ENCODE measurements at places on chromosomes 12 and 14.

GRCh38 chr12:101951002-101951670 lies 73.8 kb downstream of the DRAM1 start:
- DNase-seq: no peak

GRCh38 chr14:100994756-100995330 lies 91.3 kb upstream of the RTL1 start:
- DNase-seq: peak; percentile 37

GRCh38 chr12:58883576-58884334 lies 36.5 kb downstream of the LRIG3 start:
- DNase-seq: no peak

GRCh38 chr12:115166698-115167315 lies 482.8 kb upstream of the TBX3 start:
- peak; percentile 50 for DNase-seq

DNA sequence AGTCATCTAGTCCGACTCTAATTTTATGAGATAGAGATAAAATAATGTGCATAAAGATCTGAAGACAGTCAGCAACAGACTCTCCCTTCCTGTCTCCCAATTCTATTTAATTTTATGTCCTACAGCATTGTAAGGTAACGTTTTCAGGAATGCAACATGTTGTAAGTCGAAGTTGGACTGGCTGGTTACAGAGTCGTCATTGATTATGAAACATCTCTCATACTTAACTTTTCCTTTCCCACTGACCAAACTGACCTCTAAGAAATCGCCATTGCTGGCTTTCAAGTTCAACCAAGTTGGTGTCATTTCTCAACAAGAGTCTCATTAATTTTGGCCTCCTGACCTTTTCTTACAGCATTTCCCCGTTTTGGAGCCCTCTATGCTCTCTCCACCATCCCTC lies 4.9 kb upstream of the RIC8B start:
- no peak for DNase-seq

GRCh38 chr12:70241845-70242244 lies 1.4 kb upstream of the CNOT2 start:
- DNase-seq: no peak

GRCh38 chr14:44613061-44613712 lies 106.1 kb upstream of the FSCB start:
- no peak for DNase-seq

GRCh38 chr12:104258476-104259067 lies 43.0 kb downstream of the TXNRD1 start:
- peak; percentile 40 for DNase-seq

- peak; percentile 60 for DNase-seq
These were observed 6.9 kb downstream of the PHETA1 start for GRCh38 chr12:111361717-111362576.

- no peak for DNase-seq
These were observed 41.8 kb upstream of the CLMN start for GRCh38 chr14:95361373-95362137.

DNA sequence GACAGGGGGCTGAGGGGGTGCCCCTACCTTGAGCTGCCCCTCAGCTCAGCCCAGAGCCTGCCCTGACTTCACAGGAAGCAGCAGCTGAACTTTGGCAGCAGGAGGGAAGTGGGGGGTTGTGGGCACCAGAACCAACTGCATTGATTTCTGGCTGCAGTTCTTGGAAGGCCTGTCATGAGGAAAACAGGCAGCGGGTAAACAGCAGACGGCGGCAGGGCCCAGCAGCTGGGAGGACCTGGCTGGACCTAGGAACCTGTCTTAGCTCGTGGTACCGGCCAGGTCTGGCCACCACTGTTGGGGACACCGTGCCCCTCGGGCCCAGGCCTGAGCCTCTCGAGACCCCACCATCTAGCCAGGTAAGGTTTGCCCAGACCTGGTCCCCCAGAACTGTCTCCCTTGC lies 154.2 kb upstream of the MYL2 start:
- DNase-seq: no peak

- DNase-seq: peak; percentile 60
These were observed 87.8 kb upstream of the NCOR2 start for GRCh38 chr12:124655048-124655697.

GRCh38 chr12:61525331-61525730 lies 734.9 kb upstream of the USP15 start:
- no peak for DNase-seq

GRCh38 chr12:6532927-6533652 lies 1.2 kb upstream of the GAPDH start:
- DNase-seq: peak; percentile 94

DNA sequence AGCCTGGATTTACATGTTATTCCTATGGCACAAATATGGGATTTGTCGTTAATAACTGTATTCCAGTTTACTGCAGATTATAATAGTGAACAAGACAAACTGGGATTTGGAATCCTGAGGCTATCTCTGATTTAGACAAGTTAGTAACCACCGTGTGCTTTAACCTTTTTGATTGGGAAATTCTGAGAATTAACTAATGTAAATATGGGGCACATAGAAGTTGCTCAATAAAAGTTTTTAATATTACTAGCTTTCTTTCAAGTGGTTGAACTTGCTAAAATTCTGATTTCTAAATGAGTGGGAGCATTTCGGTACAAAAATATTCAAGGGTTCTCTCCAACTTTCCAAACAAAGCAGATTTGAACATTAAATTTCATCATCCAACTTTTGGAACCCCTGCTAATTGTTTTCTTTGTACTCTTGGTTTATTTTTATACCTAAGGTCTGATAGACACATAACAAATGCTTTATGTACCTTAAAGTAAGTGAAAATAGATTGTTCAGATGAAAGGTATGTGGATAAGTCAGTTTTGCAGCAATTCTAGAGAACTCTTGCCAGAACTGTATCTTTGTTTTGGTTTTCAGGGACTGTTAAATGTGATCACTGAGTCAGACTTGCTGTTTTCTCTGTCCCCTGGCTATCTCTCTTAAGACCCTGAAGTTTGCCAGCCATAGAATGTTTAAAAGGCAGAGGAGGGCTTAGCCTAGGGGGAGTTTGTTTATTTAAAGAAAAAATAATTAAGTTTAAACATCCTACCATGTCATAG lies 57.5 kb downstream of the FRS2 start:
- DNase-seq: peak; percentile 80

- DNase-seq: no peak
These were observed 130.2 kb downstream of the SLC38A6 start for GRCh38 chr14:61111209-61111665.
